Esophagus muscularis mucosa (tissue), 4 donors: ENCODE measurements at places on chromosomes 5 and 9. TPM values are rescaled to one million over a fixed set of nuclear protein-coding genes. Genes with fewer than 3 reads are reported as not detected.

The CDHR2 gene
- total RNA-seq: not detected

The PCDHGB7 gene
- total RNA-seq: 13.9 TPM

DNA sequence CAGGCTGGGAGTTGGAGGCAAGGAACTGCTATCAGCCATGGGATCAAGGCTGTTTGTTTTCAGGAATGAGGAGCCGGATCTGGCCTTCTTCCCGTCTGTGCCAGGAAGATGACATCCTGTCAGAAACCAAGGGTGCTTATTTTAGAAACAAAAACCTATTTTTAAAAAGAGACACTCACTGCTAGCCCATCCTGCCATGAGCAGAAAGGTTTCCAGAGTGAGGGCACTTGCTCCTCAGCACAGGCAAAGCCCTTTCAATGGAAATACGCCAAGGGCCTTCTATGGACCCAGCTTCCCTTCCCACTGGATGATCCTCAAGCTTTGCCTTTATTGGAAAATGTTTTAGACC, 132.6 kb upstream of the FSTL4 start:
- no peak for DNase-seq

DNA sequence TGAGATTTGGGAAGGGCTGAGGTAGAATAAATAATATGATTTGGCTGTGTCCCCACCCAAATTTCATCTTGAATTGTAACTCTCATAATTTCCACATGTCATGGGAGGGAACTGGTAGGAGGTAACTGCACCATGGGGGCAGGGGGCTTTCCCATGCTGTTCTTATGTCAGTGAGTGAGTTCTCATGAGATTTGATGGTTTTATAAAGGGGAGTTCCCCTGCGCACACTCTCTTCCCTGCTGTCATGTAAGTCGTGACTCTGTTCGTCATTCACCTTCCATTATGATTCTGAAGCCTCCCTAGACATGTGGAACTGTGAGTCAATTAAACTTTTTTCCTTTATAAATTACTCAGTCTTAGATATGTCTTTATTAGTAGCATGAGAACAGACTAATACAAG, 115.5 kb upstream of the STARD4 start:
- no peak for DNase-seq

DNA sequence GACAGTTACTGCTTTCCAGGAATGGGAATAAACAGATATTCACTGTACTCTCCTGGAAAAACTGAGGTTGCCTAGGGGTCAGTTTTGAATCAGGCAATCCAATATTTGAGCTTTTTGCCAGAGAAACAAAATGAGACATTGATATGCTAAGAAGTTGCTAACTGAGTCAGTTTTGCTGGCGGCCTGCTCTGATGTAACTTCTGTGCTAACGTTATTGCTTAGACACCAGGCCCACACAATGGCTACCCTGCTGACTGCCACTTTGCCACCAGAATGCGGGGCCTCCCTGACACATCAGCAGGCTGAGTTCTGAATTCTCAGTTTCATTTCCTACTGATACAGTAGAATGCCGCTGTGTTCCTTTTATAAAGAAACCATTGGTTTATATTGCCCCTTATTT, 18.2 kb upstream of the ZNF618 start:
- peak; percentile 85 for DNase-seq
